NCI-H187 (cell line): ENCODE measurements at places on chromosomes 16 and 17.

- DNase-seq: peak; percentile 53
Measured at GRCh38 chr17:74089869-74090464, 113.5 kb upstream of the RPL38 start.

GRCh38 chr17:28473542-28473941 lies at the start of gene SLC13A2:
Gene SLC13A2 (plus strand): TSS chr17:28473644. CDS start chr17:28473713, 69 bp downstream.
- DNase-seq: no peak

GRCh38 chr16:81148277-81148676 lies 52.1 kb upstream of the GCSH start:
- no peak for DNase-seq

DNA sequence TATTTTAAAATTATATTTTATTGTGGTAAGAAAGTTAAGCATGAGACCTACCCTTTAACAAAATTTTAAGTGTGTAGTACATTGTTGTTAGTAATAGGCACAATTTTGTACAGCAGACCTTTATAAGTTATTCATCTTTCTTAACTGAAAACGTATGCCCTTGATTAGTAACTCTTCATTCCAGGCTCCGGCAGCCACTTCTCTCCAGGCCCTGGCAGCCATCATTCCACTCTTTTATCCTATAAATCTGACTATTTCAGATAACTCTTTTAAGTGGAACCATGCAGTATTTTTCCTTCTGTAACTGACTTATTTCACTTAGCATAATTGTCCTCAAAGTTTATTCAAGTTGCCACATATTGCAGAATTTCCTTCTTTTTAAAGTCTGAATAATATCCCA lies 348.2 kb downstream of the CDH11 start:
- DNase-seq: no peak

DNA sequence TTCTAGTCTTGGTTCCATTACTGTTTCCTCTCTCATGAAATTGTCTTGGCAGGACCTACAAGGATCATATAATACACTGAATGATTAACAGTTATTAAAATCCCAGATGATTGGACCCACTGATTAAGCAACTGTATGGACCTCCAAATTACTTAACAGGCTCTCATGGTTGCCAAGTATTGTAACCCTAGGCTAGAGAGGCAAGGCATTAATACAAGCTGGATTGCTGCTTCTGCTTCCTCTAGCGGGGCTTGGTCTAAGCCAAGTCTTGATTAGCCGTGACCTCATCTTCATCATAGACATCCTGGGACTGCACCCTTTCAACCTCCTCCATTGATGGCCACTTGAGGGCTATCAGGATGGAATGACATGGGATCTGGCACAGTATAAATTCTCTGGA lies 46.9 kb downstream of the SYCE1L start:
- no peak for DNase-seq

DNA sequence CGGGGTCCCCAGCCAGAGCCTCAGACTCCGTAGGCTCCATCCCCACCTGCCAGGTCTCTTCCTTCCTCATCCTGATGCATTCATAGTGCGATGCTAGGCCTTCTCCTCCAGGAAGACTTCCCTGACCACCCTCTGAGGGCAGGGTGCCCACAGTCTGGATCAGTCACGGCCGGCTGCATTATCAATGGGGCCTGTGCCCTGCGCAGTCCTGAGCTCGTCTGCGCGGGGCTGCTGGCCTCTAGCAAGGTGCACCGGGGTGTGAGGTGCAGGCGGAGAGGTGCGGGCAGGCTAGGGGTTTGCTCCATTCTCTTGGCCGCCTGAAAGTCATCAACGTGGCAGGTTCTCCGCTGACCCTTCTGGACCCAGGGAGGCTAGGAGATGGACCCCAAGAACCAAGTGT lies 56.9 kb upstream of the ACSF3 start:
- DNase-seq: no peak

- DNase-seq: no peak
Measured at GRCh38 chr17:35729405-35729833, 2.0 kb upstream of the RASL10B start.

- DNase-seq: no peak
Measured at GRCh38 chr17:41962768-41963434, 3.7 kb upstream of the CNP start.

- peak; percentile 6 for DNase-seq
Measured at GRCh38 chr17:888998-889441, 90.6 kb downstream of the NXN start.

GRCh38 chr16:83934684-83934977 lies 18.4 kb upstream of the OSGIN1 start:
- no peak for DNase-seq

- DNase-seq: no peak
Measured at GRCh38 chr16:29852654-29853053, 10.4 kb downstream of the CDIPT start.

- DNase-seq: no peak
Measured at GRCh38 chr16:693364-693763, 3.2 kb upstream of the WDR24 start.

DNA sequence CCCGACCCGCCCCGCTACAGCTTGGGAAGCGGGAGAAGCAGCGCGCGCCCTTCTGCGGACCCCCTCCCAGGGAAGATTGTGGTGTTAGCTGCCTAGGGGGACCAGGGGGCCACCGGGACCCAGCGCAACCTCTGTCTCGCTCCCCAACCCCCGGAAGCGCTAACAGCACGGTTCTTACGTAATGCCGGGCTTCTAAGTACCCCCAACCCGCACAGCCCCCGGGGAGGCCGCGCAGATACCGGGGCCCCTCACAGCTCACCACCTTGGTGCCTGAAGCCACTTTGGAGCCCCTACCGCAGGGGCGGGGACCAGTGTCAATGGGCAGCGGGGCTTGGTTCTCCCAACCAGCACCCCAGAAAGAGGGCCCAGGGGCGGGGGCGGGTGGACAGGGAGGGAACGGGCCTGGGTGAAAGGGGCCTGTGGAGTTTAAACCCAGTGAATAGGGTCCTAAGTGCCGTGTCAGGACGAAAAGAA lies 348 bp downstream of the MPP2 start:
- no peak for DNase-seq

- DNase-seq: no peak
Measured at GRCh38 chr16:25941800-25942499, 250.2 kb downstream of the HS3ST4 start.

- no peak for DNase-seq
Measured at GRCh38 chr17:1720856-1721386, 3.6 kb upstream of the WDR81 start.

GRCh38 chr17:41537990-41538389 lies 9.9 kb upstream of the KRT19 start:
- DNase-seq: no peak
